ENCODE measurements at places on chromosomes 4 and X.

DNA sequence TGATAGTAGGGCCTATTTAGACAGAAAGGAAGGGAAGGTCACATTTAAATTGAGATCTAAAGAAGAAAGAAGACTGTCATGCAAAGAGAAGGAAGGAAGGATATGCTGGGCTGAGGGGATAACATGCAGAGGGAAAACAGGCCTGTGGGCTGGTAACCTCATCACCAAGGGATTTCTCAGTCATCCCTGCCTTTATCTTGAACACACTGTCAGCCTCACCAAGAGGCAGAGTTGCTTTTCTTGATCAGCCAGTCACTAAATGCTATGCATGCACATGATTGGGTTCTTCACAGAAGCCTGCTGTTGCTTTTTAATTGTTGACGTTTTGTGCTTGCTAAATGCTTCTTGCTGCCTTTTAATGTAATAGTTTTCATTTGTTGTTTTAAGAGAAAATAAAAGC is 113.0 kb downstream of the ARHGAP24 start:
- no peak for DNase-seq

GRCh38 chr4:99033956-99034355 is 38.4 kb downstream of the METAP1 start:
- DNase-seq, result no peak

DNA sequence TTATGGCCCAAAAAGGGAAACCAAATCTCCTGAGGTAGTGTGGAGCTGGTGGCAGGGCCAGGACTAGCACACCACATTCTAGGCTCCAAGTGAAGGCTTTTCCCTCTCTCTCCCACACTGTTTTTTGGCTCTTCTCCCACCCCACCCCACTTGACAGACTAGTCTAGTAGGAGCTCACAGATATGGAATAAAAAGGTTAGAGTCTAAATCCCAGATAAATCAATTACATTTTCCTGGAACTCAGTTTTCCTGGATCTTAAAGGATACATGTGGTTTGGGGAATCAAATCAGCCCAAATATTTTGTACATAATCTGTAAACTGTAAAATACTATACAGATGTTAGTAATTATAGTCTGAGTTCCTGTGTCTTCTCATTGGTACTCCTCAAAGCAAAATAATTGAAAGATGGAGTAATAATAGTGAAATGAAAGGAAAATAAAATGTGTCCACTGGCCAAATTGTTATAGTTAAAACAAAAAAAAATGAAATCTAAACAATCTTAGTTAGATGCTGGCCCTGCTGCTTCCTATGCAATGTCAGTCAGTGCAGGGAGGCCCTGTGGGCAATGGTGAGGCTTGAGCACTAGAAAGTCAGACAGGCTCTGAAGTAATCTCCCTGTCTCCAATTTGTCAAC is 370.4 kb upstream of the CPEB2 start:
- no peak for DNase-seq

DNA sequence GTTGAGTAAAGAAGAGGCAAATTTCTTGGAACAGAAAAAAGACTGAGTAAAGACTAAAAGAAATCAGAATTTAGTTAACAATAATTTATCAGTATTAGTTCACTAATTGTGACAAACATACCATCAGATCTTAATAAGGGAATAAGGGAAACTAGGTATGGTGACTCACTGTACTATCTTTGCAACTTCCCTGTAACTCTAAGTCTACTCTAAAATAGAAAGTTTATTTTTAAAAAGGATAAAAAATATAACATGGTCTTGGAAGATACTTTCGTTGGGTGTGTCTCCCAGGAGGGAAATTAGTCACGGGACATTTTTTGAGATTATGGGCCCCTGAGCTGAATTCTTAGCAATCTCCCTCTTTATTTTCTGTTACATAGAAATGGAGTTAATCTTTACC is 97.3 kb downstream of the EMCN start:
- DNase-seq, result no peak

DNA sequence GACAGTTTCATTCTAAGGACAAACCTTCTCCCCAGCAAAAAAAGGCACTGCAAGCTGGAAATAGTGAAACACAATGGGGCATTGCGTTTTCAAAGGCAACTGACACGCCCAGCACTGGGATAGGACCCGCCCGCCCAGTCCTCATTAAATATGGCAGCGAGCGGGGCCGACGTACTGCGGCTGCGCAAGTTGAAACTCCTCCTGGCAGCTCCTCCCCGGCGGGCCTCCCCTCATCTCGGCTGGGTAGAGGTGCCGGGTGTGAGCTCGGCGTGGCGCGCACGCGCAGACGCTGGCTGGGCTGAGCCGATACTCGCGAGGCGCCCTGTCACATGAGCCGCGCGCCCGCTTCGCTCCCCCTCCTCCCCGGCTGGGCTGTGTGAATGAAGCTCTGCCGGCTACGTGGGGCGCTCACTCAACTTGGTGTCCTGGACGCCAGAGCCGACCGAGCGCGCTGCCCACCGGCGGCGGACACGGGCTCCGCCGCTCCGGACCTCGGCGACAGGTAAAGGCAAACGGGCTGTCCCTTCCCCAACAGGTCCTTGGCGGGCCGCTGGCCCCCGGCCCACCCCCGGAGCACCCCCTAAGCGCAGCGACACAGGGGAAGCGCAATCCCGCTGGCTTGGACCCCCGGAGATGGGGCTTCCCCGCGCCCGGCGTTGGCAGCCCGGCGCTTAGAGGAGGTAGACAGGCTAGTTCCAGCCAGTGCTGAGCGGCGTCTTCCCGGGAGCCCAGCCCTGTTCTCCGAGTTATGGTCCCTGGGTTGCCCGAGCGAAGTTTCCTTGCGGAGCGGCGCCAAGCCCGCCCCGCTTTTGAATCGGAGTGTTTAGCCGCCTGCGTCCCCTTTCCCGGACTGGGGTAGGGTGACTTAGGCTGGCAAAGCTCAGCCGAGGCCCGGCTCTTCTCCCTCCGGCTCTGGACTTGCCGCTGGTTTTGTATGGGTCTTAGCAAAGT is at the start of gene CLCN5:
Gene CLCN5, plus strand, starts transcription at position 306 of the 951 bp plus-strand sequence. CDS start 2,703 bp downstream, outside the sequence.
- DNase-seq, result peak; percentile 93

DNA sequence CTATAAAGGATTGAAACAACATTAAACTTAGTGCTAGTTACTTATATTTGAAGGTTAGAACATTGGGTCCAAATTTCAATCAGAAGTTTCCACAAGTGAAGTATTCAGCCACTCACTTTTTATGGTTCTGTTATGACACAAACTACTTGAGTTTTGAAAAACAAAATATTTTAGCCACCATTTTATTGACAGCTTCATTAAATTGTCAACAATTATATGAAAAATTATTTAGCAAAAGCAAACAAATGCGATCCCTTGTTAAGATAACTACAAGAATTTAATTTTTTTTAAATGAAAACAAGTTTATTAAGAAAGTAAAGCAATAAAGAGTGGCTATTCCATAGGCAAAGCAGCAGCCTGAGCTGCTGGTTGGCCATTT is 3.1 kb downstream of the CXCL2 start:
- DNase-seq, result no peak

GRCh38 chrX:110317061-110317819 is 645 bp downstream of the AMMECR1 start:
- DNase-seq, result peak; percentile 17

GRCh38 chrX:134949271-134949670 is 41.5 kb upstream of the SMIM10 start:
- DNase-seq, result no peak

DNA sequence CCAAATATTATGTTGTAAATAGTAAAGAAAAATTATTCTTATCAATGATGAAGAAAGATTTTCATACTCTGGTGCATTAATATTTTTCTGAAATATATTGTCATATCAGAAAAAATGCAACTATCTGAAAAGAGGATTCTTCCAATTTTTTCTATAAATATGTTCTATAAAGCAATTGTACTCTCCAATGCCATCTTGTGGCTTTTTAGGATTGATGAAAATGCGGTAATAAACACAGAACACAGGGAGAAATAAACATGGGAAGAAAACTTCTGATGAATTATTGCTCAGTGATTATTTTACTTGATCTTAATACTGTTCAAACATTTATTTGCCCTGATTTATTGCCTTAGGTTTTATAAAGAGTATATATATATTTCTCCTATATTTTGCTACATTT is 215.4 kb downstream of the IL1RAPL1 start:
- DNase-seq, result no peak

DNA sequence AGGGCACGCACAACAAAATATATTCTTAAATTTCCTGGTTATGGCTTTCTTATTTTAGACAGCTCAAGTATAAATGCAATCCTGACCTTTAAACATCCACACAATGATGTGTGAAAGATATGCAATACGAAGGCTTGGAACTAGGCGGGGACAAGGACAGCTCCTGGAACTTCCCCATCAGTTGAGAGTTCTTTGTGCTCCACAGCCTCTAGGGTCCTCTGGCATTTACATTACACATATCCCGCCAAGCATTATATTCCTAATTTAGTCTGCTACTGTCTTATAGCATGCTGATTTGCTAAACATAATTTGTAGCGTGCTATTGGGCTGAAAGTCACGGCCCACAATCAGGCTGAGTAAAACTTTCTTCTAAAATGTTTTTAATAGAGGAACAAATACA is 74.4 kb downstream of the FTHL17 start:
- no peak for DNase-seq

GRCh38 chr4:147987252-147987651 is 255.4 kb downstream of the ARHGAP10 start:
- no peak for DNase-seq

DNA sequence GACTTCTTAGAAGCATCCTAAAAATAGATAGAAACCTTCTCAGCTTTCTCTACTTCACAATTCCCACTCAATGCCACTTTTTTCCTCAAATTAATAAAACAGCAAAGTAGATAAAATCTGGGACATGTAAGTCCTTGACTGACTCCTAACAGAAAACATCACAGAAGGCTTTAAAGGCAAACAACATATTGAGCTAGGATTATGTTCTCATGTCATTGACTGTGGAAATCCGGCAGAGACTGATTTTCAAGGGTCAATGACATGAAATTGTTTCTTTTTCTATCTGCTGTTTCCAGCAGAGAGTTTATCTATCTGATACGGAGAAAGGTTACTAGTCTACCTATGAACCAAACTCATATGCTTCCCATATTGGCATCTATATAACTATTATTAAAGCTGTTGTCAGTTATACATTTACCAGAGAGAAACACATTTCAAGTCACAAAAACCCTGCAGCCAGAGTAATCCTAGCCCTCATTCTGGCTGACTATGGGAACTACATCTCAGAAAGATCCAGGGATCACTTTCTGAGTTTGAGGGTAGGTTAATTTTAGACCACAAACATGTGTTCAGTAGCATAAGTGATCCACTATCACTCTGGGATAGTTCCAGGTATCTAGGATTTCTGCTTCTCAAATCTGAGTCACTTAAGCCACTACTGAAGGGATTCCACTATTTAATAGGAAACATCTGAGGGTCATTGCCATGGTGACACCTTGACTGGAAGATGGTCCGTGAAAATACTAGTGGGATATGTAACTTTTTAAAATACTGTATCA is 147.6 kb downstream of the PPP3CA start:
- DNase-seq, result no peak

GRCh38 chr4:27917381-27917780 is 1056.7 kb downstream of the STIM2 start:
- no peak for DNase-seq

- no peak for DNase-seq
Measured at GRCh38 chr4:176013476-176014247, 52.0 kb upstream of the WDR17 start.

GRCh38 chr4:14518136-14518535 is 484.1 kb upstream of the CPEB2 start:
- no peak for DNase-seq

DNA sequence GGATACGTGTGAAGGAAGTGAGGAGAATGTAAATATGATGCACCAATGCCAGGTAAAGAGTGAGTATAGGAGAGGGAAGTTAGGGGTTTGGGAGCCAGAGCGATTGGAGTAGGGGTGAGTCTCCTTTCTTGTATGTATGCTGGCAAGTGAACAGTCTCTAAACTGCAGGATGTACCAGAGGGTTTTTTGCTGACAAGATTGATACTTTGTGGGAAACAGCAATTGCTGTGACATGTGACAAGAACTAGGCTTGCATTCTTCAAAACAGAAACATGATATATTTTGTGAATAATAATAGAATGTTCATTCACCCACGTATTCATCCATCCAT is 706 bp downstream of the CHIC1 start:
- DNase-seq, result no peak

DNA sequence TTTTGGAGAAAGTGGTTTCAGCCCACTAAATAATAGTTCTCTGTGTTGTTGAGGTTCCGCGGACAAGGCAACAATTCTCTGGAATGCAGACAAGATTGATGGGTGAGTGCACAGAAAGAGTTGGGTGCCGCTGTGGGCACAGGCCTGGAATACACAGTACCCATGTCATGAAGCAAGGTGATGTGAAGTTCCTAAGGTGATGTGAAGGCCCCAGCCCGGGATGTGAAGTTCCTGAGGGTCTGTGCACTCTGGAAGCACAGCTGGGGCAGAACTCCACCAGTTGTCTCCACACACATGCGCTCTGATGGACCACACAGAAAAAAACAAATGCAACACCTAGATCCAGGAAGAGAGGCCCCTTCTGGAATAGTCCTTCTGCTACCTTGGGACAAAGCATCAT is 86.6 kb upstream of the BMPR1B start:
- no peak for DNase-seq

- no peak for DNase-seq
Measured at GRCh38 chr4:163610648-163611047, 116.2 kb downstream of the TMA16 start.

- DNase-seq, result no peak
Measured at GRCh38 chrX:11465648-11466411, 172.6 kb downstream of the AMELX start.

DNA sequence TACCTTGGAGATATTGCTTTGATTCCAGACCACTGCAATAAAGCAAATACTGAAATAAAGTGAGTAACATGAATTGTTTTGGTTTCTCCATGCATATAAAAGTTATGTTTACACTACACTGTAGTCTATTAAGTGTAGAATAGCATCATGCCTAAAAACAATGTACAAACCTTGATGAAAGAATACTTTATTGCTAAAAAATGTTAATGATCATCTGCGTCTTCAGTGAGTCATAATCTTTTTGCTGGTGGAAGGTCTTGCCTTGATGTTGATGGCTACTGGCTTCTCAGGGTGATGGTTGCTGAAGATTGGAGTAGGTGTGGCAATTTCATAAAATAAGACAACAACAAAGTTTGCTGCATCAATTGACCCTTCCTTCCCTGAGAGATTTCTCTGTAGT is 145.1 kb downstream of the SHROOM4 start:
- no peak for DNase-seq

DNA sequence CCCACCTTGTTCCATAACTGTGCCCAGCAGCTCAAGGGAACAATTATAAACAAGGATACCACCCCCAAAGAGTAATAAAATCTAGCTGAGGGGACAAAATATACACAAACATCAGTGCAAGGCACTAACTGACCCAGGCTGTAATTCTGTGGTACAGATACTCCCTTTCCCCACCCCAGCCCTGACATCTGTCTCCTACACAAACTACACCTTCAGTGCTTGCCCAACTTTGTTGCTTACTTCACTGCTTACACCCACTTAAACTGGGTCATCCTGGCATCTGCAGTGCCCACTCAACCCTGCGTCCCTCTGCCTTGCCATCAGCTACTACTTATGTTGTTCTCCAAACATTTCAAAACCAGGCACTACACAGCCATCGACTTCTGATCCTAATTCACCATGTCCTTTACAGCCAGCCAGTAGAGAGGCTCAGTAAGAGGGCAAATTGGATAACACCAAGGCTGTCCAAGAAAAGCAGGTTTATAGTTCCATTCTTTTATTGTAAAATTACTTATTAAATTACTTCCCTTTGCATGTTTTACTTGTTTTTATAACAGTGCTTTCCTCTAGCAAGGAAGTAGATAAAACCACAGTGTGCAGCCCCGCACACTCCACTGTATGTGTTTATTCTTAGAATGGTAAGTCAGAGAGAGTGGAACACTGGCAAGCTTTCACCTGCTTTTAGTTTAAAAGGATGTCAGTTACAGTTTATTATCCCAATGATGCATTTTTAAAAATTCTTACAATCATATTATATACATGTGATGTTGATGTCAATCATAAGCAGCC is 149.6 kb downstream of the INPP4B start:
- no peak for DNase-seq

Data from stimulated activated CD8-positive, alpha-beta memory T cell treated with anti-CD3 and anti-CD28 coated beads, Interleukin-7, amount 100 ng/mL, for 4 hours (primary cell).